ENCODE measurements at places on chromosomes 4 and X.
A peak's percentile ranks its signal among the peaks of the same experiment; 100 is the strongest.

DNA sequence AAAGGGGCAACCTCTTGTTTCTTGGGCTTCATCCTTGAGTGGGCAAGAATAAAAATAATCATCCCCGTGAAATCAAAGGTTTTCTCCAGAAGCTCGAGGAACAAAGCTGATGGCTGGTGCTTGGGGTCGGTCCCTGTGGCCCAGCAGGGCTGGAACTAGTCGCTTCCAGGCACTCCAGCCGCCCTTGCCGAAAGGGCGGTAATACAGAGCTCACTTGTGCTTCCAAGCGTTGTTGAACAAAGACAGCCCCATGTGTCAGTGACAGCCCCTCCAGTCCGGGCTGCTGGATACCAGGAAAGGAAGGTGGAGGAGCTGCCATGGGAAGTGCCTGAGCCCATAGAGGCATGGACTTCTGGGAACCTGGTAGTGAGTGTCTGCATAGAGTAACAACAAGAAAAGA, 5.2 kb downstream of the HELT start:
- DNase-seq = no peak

- no peak for DNase-seq
Observed at GRCh38 chrX:41875142-41875541, 48.2 kb downstream of the CASK start.

DNA sequence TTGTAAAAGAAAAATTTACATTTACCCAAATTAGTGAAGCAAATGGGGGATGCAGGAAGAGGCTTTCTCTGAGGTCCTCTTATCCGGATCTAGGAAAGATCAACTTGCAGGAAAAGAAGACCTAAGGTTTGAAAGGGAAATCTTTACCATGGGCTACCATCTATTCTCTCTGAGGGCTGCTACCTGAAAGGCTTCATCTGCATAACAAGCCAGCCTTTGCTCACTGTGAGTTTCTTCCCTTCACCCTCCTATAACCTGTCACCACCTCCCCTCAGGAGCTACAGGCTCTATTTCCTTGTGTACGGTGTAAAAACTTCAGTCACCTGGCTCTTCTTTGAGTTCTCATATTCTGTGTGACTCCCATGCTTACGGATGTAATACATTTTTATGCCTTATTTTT, 118.6 kb upstream of the BEND4 start:
- DNase-seq = no peak

GRCh38 chr4:115851918-115852766, 738.7 kb upstream of the NDST4 start:
- DNase-seq = peak; percentile 69

DNA sequence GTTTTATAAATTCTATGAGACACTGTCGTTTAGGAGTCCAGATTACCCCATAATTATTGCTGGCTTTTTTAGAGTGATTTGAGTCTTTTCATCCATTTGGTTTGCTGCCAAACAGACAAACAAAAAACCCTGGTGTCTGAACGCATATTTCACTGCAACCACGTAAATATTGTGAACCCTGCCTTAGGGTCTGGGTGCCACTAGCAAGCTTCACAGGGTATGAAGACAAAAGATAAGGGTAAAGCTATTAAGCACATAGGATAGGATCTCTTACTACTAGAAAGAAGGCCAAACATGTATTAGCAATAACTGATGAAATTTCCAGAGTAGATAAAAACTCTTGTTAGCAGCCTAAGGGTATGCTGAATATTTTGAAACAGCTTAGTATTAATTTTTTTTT, 143.3 kb downstream of the BANK1 start:
- no peak for DNase-seq

DNA sequence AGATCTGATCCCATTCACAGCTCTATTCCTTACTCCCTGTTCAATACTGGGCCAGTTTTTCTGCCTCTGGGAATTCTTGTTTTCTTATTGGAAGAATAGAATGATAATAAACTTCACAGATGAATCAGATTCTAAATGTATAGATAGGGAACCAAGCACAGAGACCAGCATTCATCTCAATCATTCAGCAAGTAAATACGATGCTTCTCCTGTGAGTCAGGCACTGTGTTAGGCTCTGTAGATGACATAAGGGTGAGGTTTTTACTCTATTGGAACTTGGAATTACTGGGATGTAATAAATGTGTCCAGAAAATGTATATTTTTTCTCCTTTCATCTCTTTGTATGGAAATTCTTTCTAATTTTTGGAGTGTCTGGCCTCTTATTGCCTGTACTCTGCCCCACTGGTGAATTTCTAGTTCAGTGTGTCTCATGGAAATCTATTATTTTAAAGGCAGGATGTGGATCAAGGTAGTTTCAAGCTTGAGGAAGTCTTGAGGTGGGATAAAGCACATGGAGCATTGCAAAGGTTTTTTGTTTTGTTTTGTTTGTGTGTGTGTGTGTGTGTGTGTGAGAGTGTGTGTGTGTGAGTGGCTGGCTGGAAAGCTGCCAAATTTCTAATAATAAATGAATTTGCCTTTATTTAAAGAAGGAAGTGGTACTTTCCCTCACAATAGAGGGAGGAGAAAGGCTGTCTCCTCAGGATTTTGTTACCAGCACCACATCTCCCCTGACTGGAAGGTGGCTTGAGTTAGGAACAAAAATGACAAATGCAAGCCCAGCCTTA, 117.9 kb upstream of the HS3ST1 start:
- DNase-seq = no peak

DNA sequence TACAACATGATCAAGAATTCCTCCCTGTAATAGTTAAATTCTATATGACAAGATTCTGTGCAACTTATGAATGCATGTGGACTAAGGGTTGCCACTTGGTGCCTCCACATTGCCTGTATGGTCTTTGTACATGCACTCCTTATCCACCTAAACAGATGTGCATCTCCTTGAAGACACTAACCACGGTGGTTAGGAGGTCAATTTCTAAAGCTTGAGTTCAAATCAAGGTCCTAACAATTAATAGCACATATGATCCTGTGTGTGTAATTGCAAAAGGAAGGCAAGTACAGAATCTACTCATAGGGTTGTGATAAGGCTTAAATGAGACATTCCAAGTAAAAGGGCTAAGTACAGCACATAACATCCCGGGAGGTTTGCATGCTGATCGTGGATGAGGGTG, 1.5 kb upstream of the IL21 start:
- no peak for DNase-seq

DNA sequence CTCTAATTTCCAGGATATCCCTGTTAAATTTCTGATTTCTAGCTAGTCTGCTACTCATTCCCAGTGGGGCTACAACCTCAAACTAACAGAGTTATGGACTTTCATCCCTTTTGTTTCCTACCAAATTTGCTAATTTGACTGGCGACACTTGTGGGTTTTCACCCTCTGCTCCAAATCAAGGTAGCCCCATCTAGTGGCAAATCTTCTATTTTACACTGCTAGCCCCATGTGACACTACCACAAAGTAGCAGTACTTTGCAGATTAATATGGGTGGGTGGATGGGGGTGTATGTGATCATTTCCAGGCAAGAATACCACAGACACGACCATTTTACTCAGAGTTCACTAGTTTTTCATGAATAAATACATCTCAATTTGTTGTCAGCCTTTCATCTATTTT, 150.3 kb downstream of the MSL3 start:
- peak; percentile 8 for DNase-seq
